ENCODE measurements at places on chromosomes 3 and 15. TPM values are rescaled to one million over a fixed set of nuclear protein-coding genes. Genes with fewer than 3 reads are reported as not detected.

GRCh38 chr3:138349926-138350665, 1.7 kb downstream of the MRAS start:
- no peak for DNase-seq

DNA sequence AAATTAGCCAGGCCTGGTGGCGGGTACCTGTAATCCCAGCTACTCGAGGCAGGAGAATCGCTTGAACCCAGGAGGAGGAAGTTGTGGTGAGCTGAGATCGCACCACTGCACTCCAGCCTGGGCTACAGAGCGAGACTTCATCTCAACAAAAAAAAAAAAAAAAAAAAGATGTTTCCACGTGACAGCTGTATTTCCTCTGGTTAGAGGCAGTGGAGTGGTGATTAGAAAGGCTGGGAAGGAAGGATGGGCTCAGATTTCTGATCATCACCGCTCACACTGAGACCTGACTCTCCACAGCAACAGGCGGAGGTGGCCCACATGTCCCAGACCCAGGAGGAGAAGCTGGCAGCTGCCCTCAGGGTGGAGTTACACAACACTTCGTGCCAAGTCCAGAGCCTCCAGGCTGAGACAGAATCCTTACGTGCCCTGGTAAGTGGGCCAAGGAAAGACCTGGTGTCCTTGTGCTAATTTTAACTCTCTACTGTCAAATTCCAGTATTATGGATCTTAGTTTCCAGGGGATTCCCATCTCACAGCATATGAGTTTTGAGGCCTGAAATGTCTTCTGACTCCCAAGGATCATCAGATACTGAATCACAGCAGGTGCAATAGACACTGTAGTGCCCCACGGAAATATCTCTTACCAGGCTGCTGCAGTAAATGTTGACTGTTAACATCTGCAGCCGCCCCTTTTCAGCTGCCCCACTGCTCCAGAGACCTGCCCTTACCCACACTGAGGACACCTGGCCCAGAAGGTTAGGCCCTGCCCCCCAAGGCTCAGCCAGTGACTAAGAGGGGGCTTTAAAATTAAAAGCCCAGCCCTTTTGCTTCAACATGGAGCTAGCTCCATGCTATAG, 66.9 kb downstream of the BFSP2 start:
- no peak for DNase-seq

GRCh38 chr3:31953091-31953490, 28.0 kb downstream of the OSBPL10 start:
- no peak for DNase-seq

- DNase-seq: no peak
These were observed 1.1 kb upstream of the GPR15 start for GRCh38 chr3:98530676-98531075.

GRCh38 chr3:125646581-125646980, 51.3 kb upstream of the OSBPL11 start:
- DNase-seq: no peak

GRCh38 chr3:45198264-45199260, 27.5 kb downstream of the TMEM158 start:
- DNase-seq: no peak

ROPN1 gene
- polyA plus RNA-seq: 0.29 TPM

Measured in left lung (tissue), 14 donors.